ENCODE measurements at places on chromosomes 13 and 19.
A peak's percentile ranks its signal among the peaks of the same experiment; 100 is the strongest.

GRCh38 chr19:33670398-33670797 is 48.6 kb downstream of the CHST8 start:
- DNase-seq: no peak

DNA sequence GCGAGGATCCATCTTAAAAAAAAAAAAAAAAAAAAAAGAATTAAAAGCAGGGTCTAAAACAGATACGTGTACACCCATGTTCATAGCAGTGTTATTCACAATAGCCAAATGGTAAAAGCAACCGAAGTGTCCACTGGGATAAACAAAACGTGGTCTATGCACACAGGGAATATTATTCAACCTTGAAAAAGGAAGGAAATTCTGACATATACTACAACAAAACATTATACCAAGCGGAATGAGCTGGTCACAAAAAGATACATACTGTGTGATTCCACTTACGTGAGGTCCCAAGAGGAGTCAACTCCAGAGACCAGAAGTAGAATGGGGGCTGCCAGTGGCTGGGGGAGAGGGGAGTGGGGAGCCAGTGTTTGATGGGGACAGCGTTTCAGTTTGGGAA is 14.7 kb upstream of the ADPRHL1 start:
- no peak for DNase-seq

DNA sequence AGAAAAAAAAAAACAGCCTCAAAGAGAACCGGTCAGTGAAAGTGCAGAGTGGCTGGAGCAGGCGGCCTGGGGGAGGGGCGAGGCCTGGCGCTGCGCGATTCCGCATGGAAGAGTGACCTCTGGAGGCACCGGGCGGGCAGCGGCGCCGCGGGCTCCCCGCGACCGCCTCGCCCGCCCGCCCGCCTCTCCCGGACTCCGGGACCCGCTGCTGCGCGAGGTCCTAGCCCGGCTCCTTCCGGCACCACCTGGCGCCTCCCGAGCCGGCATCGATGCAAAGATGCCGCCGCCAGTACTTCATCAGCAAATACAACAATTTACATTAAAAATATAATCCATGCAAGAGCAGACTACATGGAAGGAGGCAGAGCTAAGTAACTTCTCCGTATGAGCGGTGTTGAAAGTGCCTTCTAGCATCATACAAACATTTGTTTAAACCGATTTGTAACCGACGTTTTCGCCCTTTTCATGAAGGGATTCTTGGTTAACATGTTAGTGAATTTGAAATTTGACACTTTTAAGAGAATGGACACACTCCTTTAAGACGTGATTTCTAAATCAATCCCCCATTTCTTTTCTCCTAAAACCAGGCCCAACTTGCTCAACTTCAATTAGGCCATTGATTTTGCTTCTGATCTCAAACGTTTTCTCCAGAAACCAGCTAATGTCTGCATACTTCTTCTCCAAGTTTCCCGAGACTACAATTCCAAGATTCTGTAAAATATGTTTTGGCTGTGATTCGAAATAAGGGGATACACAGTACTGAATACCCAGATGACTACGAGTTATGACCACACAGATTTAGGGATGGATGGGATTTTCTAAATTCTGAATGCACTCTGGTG is 2.1 kb downstream of the EFNB2 start:
- DNase-seq: peak; percentile 65

- DNase-seq: no peak
Observed at GRCh38 chr19:39996218-39996810, 546 bp upstream of the ZNF546 start.

- no peak for DNase-seq
Observed at GRCh38 chr19:5246554-5247155, 94.0 kb downstream of the PTPRS start.
